KBM-7 (cell line): ENCODE measurements at places on chromosomes 16 and 17.
A peak's percentile ranks its signal among the peaks of the same experiment; 100 is the strongest.

- no peak for DNase-seq
Measured at GRCh38 chr17:62681061-62681938, 53.8 kb downstream of the MRC2 start.

GRCh38 chr16:67413978-67414911 lies 2.0 kb downstream of the ZDHHC1 start:
- DNase-seq, result no peak

- no peak for DNase-seq
Measured at GRCh38 chr17:44928136-44928535, 12.8 kb upstream of the GFAP start.

DNA sequence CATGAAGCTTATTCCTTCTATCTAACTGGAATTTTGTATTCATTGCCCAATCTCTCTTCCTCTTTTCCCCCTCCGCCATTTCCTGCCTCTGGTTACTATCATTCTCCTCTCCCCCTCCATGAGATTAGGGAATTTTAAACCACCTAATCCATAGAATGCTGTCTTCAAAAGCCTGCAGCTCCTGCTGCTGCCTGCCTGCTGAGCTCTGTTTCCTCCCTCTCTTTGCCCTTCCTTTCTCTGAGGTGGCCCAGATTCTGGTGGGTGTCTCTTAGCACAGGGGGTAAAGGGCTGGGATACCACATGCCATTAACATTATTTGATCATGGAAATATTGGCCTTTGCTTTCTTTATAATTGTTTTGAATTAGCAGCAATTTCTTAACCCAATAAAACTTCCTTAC lies 241.6 kb downstream of the CNTNAP4 start:
- DNase-seq, result no peak

- DNase-seq, result no peak
Measured at GRCh38 chr16:85796152-85796551, 3.2 kb downstream of the EMC8 start.

GRCh38 chr17:41496803-41497484 lies 7.2 kb upstream of the KRT36 start:
- peak; percentile 88 for DNase-seq

GRCh38 chr16:89491238-89491869 lies 993 bp upstream of the ANKRD11 start:
- peak; percentile 55 for DNase-seq

DNA sequence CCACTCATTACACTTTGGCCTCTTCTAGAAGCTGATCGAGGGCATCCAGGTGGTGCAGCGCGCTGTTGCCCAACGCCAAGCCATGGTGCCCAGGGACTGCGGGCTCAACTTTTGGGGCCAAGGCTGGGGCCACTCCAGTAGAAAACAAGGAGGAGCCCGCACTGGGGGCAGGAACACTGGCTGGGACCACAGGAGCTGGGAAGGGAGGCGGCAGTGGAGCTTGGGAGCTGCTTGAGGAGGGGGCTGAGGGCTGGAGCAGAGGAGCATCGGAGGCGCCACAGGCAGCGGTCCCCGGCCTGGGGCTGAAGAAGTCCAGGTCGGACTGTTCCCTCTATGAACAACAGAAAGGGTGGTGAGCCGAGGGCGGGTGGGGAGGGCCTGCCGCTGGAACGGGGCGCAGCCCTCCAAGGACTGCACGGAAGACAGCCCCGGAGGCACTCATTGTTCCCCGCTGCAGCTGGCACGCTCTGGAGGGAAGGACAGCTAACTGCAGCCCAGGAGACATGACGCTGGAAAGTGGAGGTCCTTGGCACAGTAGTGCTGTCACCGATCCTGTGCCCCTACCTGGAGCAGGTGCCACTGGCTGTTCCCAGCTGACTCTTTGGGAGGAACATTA lies 21.5 kb downstream of the GGA3 start:
- DNase-seq, result no peak

- no peak for DNase-seq
Measured at GRCh38 chr17:75899353-75899752, 2.6 kb upstream of the TRIM65 start.

- DNase-seq, result no peak
Measured at GRCh38 chr17:18017958-18018357, 21.0 kb downstream of the ATPAF2 start.

DNA sequence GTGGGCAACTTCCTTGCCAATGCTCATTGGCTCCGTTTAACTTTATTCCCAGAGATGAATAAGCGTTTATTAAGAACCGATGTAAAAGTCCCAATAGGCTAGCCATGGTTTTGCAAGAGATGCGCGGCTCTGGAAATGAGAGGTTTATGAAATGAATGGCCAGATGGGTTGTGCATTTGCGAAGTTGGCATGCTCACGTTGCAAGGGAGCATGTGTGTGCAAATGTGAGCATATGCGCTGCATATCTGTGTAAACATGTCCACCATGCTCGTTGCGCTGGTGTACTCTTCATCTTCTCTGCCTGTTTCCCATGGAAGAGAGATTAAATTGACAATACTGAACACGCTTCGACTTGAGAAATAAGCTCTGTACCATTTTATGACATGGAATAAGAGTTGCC lies 848.6 kb upstream of the RBFOX1 start:
- no peak for DNase-seq

DNA sequence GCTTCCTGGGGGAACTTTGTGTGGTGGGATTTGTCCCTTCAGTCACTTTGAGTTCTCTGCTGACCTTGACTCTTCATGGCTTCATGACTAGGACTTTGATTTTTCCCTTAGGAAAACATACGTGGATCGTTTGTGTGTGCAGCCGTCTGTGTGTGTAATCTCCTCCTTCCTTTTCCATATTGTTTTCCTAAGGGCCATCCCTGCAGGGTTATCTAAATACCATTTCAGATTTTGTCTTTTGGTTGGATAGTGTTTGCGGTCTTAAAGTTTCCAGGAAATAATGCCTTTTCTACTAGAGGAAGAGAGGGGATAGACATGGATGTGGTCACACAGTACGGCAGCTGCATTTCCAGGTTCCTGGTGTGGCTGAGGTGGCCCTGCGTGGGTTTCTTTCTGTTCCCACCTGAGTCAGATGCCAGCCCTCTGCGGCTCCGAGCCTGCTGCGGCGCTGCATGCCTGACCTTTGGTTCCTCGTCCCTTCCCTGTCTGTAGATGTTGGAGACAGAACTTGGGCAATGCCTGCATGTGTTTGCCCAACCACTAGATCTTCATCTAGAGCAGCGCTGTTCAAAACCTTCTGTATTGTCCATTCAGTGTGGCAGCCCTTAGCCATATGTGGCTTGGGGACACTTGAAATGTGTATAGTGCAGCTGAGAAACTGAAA lies 72.0 kb upstream of the LGALS9 start:
- no peak for DNase-seq

GRCh38 chr16:90016339-90016950 lies 2.8 kb downstream of the DBNDD1 start:
- DNase-seq, result no peak

- DNase-seq, result peak; percentile 71
Measured at GRCh38 chr17:77579682-77580081, 378.8 kb upstream of the TNRC6C start.

DNA sequence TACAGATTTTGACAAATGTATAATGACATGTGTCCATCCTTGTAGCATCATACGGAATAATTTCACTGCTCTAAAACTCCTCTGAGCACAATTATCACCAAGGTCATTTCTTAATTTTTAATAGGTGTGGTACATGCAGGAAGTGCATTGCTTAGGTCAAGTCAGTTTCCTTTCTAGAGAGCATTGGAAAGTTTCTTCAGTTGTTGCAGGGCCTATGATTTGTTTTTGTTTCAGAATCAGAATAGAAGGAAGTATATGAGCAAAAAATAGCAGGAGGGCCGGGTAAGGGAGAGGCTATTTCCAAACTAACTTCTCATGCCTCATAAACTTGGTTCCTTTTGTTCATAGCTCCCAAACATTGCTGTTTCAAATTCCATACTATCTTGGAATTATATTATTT lies 24.0 kb upstream of the SLFN5 start:
- no peak for DNase-seq

- no peak for DNase-seq
Measured at GRCh38 chr17:17533901-17534441, 37.8 kb upstream of the RASD1 start.

DNA sequence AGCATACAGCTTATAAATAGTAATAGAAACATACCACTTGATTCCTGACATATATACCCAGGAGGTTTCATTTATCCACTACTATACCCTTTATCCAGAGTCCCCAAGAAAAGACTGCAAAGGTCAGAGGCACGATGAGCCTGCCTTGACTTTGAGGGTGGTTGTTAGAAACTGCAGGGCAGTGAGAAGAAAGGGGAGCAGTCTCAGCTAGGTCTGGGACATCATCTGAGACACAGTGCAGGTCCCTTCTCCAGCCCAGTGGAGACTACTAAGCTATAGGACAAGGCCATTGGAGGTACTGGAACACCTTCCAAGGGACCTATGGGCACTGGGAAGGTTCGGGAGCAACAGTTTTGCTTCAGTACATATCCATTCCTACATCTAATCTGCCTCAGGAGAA lies 20.2 kb upstream of the TEKT3 start:
- DNase-seq, result no peak

GRCh38 chr17:21817791-21818364 lies 125.6 kb downstream of the KCNJ18 start:
- no peak for DNase-seq

DNA sequence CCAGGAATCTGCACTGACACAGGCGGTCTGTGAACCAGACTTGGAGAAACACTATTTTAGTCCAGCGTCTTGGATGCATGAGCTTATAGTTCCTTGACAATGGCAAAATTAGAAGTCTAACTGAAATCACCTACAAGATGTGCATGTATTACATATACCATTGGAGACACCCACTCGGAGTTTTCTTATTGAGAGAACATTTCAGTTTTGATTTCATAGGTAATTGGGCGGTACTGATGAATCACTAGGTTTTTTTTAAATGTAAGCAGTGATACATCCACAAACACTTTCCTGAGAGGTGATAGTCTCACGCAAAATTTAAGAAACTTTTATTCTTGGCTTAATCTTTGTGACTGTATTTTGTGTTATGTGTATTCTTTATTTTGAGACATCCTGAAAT lies 69.8 kb downstream of the PRKCA start:
- DNase-seq, result no peak

DNA sequence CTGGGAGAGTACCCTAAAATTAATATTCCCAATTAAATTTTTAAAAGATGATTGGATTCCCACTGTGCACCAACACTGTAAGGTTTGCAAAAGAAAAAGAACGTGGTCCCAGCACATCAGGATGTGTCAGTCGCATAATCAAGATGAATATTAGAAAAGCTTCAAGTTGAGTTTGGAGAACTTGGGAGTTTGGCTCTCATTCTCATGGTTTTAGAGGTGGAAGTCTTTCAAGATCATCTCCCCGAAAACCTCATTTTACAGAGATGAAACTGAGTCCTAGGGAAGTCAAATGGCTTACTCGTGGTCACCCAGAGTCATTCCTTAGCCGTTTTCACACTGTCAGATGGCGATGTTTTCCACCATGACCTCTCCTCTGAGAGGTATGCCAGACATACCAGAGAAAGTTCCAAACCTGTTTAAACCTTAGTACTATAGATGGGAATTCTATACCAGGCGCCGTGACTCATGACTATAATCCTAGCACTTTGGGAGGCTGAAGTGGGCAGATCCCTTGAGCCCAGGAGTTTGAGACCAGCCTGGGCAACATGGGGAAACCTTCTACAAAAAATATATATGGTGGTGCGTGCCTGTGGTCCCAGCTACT lies 1.2 kb downstream of the SEC14L1 start:
- DNase-seq, result no peak

DNA sequence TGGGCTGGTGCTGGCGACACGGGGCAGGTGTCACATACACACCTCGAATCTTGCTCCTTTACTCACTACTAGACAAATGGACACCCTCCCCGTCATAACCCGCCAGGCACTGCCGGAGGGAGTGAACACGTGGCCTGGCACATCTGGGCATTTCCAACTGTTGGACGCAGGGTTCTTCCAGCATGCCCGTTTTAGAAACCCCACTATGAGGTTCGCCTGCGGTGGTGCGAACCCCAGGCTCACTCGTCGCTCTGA lies 6.8 kb upstream of the CEP131 start:
- DNase-seq, result no peak

- DNase-seq, result peak; percentile 49
Measured at GRCh38 chr17:40097931-40098845, 2.2 kb downstream of the NR1D1 start.

DNA sequence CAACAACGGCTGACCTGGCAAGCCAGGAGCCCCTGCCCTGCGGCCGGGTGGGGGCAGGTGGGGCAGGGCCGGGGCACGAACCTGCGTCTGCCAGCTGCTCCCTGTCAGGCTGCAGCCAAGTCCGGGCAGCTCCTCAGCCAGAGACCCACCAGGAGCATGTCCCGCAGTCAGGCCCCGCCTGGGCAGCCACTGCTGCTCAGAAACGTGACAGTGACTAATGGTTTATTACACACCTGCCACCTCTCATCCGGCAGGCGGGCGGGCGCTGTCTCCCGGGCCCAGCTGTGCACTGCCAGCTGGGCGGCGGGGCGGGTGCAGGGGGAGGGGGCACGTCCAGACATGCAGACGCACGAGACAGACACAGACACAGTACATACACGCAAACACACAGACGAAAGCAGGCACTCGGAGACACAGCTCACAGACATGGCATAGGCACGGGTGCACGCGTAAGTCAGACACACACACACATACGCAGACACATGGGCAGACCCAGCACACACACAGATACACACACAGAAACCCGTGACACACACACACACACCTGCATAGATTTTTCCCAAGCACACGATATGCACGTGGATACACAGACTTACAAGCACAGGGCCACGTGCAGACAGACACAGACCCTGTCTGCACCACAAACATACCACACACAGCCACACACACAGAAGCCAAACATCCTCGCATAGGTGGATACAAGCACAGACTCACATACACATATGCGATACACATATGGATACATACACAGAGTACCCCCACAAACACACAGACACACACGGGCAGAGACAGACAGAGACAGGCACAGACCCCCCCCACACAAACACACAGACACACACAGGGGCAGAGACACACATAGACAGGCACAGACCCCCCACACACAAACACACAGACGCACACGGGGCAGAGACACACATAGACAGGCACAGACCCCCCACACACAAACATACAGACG lies 248.3 kb upstream of the CIBAR2 start:
- DNase-seq, result no peak

GRCh38 chr17:40936437-40936971 lies 942 bp downstream of the KRT23 start:
- DNase-seq, result no peak

GRCh38 chr16:88923450-88923849 lies 53.6 kb downstream of the CBFA2T3 start:
- DNase-seq, result no peak

DNA sequence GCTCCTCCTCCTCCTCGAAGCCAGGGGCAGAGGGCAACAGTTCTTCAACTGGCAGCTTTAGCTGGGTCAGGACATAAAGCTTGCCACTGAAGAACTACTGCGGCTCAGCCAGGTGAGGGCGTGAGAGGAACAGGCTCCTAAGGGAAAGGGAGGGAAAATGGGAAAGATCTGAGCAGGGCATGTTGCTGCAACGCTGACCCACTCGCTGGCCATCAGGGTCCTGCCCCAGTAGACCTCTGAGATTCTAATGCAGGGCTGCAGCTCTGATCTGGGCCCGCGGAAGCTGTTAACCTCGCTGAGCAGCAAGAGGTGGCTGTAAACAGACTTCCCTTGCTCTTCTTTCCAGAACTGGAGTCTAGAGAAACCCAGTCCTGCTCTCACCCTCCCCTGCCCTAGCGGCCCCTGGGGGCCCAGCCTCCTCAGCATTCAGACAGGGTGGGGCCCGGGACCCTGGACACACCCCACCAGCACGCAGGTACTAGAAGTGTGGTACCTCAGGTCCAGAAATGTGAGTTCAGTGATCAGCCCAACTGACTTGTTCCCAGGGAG lies 3.8 kb upstream of the TLCD2 start:
- peak; percentile 43 for DNase-seq
